SHP77 (cell line): ENCODE measurements at places on chromosomes 6 and 20.

DNA sequence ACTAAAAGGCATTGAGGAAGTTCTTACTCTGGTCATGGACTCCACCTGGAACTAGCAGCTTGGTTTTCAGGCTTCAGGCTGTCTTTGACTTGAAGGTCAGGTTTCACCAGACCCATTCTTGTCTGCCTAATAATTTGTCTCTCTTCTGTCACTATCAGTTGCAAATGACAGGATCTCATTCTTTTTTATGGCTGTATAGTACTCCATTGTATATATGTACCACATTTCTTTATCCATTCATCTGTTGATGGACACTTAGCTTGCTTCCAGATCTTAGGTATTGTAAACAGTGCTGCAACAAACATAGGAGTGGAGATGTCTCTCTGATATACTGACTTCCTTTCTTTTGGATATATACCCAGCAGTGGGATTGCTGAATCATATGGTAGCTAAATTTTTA lies 73.1 kb upstream of the SYNCRIP start:
- no peak for DNase-seq

DNA sequence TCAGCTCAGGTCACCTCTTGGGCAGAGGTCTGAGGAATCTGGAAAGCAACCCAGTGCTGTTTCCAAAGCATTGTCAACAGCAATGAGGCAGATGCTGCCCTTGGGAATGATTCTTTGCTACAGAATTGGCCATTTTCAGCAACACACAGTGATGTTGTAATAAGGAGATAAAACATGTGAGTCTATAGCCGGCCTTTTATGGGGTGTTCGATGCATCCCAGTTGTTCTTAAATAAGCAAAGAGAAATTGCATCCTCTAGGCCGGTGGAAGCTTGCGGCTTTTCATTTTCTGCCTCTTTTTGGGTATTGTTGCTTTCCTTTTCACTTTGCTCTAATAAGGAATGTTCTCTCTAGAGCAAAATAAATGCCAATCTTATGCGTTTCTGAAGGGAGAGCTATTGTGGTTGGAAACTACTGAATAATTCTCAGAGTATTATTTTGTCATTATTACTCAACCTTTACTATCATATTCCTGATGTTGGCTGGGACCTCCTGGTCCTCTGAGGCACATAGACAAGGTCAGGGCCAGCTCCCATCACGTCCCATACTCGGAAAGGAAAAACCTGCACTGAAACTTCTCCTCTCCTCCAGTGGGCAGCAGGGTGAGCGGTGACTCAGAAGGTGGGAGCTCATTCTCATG lies 214.2 kb downstream of the CDH26 start:
- DNase-seq = no peak

DNA sequence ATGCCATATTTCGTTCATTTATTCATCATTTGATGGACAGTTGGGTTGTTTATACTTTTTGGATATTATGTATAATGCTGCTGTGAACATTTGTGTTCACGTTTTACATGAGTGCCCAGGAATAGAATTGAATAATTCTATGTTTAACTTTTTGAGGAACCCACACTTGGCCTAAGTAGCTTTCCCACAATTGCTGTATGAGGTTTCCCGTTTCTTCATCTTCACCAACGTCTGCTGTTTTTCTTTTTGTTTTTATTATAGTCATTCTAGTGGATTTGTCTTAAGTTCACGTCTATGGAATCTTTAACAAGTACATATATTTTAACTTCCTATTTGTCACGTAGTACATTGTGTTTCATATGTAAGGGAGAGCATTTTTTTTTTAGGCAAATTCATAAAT lies 110.3 kb downstream of the JARID2 start:
- DNase-seq = no peak

- DNase-seq = peak; percentile 33
Measured at GRCh38 chr20:21812379-21812778, 106.9 kb downstream of the PAX1 start.

DNA sequence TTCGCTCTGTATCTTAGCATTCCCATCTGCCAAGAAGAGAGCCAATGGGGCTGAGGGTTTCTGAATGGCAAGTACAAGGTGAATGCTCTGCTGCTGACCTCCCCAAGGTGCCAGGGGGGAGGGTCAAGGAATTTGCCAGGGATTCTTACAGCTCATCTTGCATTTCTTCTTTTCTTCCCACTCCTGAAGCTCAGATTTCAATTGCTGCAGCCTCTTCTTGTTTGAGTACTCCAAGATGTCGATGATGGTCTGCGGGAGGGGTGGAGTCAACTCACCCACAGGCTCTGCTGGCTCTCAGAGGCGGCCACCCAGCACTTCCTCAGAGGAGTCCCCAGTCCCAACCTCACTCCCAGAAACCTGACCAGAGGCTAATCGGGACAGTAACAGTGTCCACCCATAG lies 12.4 kb downstream of the C20orf96 start:
- DNase-seq = no peak

DNA sequence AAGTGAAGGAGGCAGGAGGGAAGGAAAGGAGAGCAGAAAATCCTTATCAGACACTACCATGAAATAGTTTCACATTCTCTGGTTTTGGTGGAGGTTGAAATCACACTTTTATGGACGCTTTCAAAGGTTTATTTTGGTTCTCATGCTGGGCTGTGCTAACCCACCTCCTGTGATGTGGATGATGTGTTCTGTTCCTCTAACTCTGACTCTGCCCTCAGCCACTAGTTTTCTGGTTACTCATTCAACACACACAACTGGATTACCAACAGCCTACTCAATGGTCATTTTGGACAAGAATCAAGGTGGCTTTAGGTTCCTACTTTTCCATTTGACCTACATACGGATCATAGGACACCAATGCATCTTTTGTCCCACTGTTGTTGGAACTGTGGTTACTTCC lies 522.1 kb upstream of the BTBD3 start:
- DNase-seq = no peak

DNA sequence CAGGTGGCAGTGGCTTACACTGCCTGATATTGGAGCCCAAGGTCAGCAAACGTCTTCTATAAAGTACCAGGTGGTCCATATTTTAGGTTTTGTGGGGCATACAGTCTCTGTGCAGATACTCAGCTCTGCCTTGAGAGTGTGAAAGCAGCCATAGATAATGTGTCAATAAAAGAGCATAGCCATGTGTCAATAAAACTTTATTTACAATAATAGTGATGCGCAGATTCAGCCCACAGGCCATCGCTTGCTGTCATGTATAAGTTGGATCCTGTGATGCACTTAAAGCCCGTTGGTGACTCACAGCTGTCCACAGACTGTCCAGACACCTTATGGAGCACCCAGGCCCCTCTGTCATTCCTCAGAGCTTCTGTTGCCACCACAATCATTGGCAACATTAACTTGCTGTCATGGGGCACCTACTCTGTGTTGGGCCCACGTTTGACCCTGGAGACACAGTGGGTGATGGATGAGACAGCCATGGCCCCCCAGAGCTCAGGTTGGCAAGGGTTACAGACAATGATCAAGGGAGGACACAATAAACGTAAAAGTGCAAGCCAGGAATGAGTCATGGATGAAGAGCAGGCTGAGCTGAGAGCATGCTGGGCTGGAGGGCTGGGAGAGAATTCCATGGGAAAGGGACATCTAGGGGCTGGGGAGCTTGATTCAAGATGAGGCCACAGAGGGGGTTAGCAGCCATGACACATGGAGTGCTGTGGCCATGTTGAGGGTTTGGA lies 173.6 kb downstream of the TAF4 start:
- no peak for DNase-seq

DNA sequence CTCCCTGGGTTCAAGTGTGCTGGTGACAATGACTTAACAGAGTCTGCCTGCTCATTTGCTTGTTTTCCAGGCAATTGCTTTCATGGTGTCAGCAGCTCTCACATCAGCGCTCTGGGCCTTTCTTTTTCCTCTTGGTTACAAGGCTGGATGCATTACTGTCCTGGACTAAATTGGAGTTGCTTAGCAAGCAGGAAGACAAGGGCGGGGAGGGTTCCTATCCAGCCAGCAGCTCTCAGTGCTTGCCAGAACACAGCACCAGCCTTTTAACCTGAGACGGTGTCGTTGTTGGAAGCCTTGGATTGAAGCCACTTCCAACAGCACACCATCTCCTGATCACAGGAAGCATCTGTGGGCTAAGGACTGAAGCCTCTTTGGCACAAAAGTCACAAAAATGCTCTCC lies 606.9 kb downstream of the CDH26 start:
- DNase-seq = no peak

- no peak for DNase-seq
Measured at GRCh38 chr6:132713352-132714134, at the start of gene VNN1. VNN1 (minus strand) TSS chr6:132714055; CDS start chr6:132714035, 20 bp downstream.

DNA sequence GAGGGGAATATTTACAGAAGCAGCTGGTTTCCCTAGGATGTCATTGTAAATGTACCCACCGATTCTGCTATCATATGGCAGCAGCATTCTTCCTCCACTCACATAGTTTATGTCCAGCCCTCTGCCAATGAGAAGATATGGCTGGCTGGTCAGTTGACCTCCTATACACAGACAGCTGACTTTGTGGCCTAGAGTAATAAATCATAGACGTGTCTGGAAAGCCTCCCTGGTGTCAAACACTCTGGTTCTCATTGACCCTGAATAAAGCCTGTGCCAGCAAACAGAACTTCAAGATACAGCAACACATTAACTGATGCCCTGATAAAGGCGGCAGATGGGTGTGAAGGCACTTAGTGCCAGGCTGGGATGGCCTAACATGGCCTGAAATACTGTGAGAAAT lies 52.6 kb downstream of the GPR63 start:
- no peak for DNase-seq

- no peak for DNase-seq
Measured at GRCh38 chr20:47543006-47543431, 41.3 kb downstream of the NCOA3 start.

DNA sequence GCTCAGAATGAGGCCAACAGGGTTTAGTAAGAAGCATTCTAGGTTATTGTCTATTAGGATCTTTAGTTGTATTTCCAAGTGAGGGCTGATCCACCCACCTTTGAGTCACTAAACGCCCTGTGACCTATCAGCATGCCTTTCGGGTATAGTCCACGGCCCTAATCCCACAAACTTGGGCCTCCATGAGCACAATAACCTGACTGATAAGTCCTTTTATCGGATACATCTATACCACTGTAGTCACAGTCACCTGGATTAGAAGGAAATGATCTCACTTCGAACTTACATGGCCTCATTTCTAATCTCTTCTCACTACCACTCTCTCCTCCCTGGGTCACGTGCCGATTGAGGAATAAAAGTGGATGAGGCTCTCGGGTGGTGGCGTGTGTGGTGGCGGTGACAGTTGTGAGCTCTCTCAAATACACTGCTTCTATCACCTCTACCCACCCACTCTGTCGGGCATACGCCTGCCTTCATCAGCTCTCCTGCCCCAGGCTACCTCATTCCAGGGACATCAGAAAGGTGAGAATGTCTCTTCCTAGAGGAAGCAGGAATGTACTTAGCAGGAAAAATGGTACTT lies 65.2 kb downstream of the TRAM2 start:
- DNase-seq = no peak

DNA sequence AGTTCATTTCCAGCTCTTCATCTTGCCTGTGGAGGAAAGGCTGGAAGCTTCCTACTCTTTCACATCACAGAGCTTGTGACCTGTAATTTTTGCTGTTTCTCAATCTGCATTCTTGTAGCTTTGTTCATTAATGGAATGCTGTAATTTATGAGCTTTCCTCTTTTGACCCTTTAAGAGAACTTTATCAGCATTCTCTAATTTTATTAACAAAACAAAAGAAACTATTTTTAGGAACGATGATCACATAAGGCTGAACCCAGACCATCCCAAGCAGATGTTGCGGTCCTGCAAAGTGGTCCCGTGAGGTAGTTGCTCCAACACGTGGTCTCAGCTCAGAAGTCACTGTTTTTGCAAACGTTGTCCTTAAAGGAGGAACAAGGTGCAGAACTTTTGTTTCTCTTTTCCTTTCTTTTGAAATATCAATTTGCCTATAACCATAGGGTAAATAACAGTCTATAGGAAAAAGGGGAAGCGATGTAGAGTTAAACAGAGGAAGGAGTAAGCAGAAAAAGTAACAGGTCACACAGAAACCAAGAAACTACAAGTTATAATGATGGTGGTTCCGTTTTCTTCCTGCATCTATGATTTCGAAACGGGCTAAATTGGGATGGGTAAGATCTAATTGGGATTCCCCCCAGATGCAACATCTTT lies 121.3 kb upstream of the PHACTR1 start:
- DNase-seq = no peak

- no peak for DNase-seq
Measured at GRCh38 chr6:111805511-111806164, 67.6 kb downstream of the FYN start.
